ENCODE measurements at places on chromosomes 3 and 15.

DNA sequence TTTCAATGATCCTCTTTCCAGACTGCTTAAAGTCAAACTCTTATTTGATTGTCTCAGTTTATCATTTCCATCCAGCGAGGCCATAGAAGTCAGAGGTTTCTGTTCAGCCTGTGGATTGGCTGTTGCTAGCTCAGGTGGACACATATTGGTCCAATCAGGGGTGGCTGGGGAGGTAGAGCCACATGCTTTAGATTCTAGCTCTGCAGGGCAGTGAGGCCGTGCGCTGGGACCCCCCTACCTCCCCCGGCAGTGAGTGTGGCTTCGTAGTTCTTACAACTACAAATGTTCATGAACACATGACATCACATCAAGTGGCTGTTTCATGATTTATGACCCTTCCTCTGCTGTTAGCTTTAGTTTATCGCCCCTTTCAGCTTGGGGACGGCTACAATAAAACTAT, 18.0 kb downstream of the APOD start:
- DNase-seq: no peak

DNA sequence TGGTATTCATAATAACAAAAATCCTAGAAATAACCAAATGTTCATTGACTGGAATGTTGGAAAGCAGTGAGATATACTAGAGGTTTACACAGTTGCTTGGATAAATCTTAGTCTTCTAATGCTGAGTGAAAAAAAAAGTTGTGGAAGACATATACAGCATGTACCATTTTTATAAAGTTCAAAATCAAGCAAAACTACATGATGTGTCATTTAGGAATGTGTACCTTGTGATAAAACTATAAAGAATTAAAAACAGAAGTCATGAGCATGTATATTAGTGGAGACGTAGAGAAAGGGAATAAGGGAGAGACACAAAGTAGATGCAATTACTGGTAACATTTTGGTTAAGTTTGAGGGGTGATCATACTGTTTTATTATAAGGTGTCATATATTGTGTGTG, 45.2 kb downstream of the FBXL2 start:
- no peak for DNase-seq

- peak; percentile 78 for DNase-seq
Measured at GRCh38 chr3:159763602-159764489, 224.8 kb upstream of the IL12A start.

DNA sequence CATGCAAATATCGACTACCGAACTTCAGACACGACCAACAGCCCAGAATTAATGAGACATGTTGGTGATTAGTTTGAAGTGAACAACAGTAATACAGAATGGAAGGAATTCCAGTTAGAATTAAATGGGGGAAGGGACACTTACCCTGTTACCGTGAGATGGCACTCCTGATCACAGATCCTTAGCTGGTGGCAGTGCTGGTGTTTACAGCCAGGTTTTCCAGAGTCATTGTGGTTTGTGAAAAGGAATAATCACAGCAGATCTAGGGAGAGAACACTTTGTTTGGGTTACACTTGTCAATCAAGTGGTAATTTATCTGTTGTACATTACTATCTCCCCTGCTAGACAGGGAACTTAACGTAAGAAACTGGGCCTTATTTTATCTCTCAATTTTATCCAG, 217.4 kb downstream of the ADAMTS9 start:
- DNase-seq: no peak

Data from fibroblast of the aortic adventitia (primary cell).